ENCODE measurements at places on chromosomes 6 and 20.

- DNase-seq: peak; percentile 72
Measured at GRCh38 chr6:88008831-88009231, 38.8 kb upstream of the SPACA1 start.

DNA sequence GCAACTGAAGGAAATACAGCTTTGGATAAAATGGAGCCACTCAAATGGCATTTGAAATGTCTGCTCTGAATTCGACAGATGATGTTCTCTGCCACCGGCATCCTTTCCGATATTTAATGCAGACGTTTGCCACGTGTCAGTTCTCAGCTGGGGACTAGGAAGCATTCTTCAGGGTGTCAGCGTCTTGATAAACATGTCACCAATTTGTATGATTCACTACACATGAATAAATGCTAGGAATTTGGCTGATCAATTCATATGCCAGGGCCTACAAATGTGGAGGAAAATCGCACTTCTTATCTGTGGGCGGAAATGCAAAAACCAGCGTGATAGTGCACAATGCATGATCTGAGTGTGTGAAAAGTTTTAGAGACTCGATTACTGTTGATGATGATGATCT is 169.5 kb downstream of the SLC24A3 start:
- DNase-seq: no peak

GRCh38 chr20:38855356-38855755 is 49.9 kb downstream of the PPP1R16B start:
- no peak for DNase-seq

GRCh38 chr6:3175715-3176402 is 18.5 kb upstream of the TUBB2A start:
- no peak for DNase-seq

- DNase-seq: no peak
Measured at GRCh38 chr6:134312038-134312660, 5.8 kb downstream of the SGK1 start.

DNA sequence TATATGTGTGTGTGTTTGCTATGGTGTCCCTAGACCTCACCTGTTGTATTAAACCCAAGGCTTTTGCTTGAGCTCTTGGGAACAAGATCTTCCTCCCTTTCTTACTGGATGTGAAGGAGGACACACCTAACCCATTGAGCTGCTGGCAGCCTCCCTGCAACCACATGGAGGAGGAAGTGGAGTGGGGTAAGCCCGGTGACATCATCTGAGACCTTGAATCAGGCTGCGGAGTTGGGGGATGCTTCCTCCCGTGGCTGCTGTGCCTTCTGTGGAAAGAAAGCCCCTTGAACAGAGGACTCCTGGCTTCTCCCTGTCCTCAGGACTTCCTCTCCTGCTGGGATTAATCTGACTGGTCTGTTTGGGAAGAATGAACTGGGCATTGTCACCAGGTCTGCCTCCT is 3.3 kb downstream of the CST11 start:
- DNase-seq: peak; percentile 13

- DNase-seq: no peak
Measured at GRCh38 chr20:43508604-43509040, 1.1 kb downstream of the L3MBTL1 start.

DNA sequence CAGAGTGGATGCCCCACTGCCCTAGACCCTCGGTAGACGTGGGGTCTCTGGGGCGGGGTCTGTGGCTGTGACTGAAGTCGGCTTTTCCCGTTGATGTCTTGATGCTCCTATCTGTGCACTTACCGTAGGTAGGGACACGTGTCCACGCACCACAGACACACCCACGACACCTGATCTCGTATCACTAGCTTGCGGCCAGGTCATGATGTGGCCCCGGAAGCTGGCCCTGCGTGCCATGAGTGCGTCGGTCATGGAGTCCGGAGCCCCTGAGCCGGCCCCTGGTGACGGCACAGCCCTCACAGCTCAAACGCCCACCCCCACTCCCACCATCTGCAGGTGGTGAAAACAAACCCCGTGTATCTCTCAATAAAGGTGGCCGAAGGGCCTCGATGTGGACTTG is 33.9 kb upstream of the MRGBP start:
- DNase-seq: no peak

- DNase-seq: no peak
Measured at GRCh38 chr6:29726001-29726400, 2.8 kb downstream of the HLA-F start.

- DNase-seq: no peak
Measured at GRCh38 chr20:39632176-39632575, 670.0 kb downstream of the DHX35 start.

GRCh38 chr6:70857387-70858077 is 99.3 kb downstream of the B3GAT2 start:
- DNase-seq: no peak

DNA sequence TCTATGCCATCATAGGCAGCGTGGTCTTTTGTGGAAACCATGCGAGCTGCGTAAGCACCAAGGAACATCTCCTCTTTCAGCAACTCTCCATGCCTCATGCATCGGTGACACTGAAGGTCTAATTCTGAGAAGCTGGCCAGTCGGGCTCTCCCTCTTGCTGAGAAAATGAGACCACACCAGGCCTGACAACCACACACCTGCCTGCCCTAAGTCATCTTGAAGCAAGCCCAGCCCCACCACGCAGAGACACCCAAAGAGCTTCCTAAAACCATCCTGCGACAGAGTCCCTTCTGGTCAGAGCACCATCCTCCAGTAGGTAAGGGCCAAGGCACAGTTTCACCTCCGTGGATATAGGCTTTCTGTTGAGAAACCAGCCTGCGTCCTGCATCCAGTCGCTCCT is 26.6 kb downstream of the PREX1 start:
- DNase-seq: no peak

DNA sequence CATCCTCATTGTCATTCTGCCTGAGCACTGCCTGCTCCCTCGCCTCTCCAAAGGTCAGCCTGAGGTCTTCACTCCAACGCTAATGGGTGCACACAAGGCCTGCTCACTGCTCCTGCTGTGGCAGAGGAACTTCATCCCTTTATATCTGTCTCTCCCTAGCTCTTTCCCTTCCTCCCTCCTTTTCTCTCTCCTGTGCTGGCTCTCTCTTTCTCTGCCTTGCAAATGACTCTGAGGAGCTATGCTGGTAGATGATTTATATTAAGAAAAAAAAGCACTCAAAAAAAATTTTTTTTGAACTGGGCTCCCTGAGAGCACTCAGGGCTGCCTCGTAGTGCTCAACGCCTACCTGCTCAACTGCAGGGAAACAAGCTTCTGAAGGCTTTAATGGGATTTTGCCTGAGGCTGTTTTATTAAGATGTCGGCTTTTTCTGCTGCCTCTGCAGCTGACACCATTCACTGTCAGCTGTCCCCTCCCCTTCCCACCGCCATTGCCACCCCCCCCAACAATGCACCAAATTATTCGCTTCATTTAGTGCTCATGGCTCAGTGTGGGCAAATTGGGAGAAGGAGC is 137.7 kb upstream of the DEFB112 start:
- DNase-seq: no peak

- DNase-seq: no peak
Measured at GRCh38 chr6:137264311-137265075, 45.3 kb upstream of the IFNGR1 start.

DNA sequence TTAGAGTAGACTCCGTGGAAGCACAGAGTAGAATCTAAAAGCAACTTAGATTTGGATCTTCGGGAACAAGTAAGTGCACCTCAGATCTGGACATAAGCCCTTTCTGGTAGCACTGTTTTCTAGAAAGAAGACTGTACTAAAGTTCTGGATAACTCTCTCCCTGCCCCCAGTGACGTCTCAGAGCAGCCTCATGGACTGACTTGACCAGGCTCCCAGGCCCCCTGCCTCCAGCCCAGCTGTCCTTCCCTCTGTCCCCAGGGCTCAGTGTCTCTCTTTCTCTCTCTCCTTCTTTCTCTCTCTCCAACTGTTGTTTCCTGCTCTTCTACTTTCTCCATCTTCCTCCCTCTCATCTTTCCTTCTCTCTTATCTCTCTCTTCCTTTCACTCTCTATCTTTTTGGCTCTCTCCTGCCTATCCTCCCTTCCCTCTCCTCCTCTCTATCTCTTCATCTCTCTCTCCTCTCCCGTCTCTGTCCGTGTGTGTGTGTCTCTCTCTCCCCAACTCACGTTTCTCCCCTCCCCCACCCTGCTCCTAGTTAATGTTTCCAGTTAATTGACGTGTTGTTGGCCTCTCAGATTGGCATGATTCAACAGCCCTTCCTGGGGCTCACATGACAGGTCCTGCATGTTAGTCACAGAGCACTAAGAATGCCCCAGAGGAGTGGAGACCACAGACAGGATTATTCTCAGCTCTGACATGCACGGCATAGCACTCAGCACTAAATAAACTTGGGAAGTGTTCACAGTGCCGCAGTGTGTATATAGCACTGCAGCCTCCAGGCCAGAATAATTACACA is 180.4 kb upstream of the FOXQ1 start:
- peak; percentile 90 for DNase-seq

GRCh38 chr20:40997116-40997515 is 31.5 kb upstream of the TOP1 start:
- no peak for DNase-seq

DNA sequence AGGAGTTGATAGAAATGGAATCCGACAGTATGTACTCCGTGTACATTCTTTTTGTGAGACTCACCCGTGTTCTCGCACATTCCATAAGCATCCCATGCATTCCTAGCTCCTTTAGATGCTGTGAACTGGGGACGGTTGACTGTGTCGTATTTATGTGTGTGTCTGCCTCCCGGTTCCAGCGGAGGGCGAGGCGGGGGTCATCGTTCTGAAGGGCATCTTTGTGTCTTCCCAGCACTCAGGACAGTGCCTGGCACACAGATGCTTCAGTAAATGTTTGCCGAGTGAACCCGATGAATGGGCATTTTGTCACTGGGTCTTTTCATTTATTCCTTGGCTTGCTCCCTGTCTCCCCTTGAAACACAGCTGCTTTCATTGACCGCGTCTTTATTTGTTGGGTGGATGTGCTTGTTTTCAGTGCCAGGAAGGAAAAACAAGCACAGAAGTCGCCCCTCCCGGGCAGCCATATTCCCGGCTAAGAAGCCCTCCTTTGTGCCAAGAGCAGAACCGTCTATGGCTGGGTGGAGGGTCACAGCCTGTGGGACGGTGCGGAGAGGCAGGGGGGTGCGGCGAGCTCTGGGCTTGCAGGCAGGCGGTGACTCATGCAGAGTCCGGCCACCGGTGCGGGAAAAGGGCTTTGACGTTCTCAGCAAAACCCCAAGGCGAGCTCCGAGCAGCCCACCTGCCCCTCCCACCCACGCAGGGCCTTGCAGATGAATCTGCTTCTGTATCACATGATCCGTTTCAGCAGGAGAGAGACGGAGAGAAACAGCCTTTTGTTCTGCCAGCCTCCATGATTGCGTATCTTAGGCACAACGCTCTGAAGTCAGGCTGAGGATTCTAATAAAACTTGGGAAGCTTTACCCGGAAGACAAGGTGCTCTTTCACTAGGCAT is 11.2 kb upstream of the PSMG4 start:
- DNase-seq: peak; percentile 82

DNA sequence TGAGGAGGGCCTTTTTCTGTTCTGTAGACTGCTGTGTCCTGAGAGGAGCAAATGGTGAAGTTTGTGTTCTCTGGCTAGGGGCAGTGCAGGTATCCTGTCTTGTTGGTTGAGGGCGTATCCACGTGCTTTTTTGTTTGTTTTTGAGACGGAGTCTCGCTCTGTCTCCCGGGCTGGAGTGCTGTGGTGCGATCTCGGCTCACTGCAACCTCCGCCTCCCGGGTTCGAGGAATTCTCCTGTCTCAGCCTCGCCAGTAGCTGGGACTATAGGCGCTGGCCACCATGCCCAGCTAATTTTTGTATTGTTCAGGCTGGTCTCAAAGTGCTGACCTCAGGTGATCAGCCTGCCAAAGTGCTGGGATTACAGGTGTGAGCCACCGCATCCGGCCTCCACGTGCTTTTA is 10.8 kb upstream of the PXDC1 start:
- no peak for DNase-seq

DNA sequence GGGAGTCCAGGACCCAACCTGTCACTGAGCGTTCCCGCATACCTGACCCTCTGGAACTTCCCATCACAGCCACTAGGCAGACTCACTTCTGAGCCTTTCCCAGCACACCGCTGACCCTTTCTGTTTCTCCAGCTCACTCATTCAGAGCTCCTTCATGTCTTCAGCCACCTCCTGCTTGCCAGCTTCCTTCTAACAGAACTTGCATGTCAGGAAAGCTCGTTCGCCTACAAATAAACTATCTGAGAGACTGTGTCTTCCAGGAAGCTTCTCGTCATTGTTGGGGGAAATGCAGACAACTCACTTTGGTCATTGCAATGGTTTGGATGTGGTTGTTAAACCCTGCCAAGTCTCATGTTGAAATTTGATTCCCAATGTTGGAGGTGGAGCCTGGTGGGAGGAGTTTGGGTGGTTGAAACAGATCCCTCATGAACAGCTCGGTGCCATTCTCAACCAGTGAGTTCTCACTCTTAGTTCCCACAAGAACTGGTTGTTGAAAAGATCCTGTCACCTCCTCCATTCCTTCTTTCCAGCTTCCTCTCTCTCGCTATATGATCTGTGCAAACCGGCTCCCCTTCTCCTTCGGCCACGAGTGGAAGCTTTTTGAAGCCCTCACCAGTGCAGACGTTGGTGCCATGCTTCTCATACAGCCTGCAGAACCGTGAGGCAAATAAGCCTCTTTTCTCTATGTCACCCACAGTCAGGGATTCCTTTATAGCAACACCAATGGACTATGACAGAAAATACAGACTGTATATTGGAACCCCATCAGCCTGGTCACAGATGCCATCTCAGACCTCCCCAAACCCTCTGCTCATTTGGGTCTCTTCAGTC is 1.4 kb upstream of the MUC21 start:
- DNase-seq: peak; percentile 81

DNA sequence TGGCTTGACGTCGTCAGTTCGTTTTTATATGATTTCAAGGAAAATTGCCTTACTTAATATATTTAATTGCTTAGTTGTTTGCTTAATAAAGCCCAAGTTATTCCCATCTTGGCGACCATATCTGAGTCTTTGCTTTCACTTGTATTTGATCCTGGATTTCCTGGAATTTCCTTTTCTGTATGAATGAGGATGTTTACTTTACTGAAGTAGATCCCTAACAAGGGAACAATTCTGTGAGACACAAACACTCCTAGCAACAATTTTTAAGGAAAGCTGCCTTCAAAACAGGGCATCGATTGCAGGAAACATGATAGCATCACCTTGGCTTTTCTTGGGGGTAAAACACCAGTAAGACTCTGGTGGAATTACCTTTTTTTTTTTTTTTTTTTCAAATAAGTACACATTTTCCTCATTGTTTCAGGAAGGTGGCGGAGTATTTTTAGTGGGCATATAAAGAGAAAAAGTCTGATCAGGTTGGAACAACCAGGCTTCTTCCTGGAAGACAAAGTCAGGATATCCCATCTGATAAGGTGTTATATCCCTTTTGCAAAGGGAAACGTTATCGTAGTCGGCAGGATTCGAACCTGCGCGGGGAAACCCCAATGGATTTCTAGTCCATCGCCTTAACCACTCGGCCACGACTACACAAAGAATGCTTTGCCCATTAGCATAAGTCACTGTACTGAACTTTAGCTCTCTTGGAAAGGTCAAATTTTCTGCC is 68.5 kb upstream of the ZNF184 start:
- peak; percentile 83 for DNase-seq

GRCh38 chr6:44292661-44293365 is 20.3 kb downstream of the AARS2 start:
- DNase-seq: no peak

- DNase-seq: no peak
Measured at GRCh38 chr6:38806271-38806670, 91.2 kb downstream of the DNAH8 start.

- no peak for DNase-seq
Measured at GRCh38 chr20:16385891-16386290, 187.4 kb downstream of the KIF16B start.

- DNase-seq: peak; percentile 11
Measured at GRCh38 chr6:118660218-118660569, 8.8 kb upstream of the CEP85L start.
